ENCODE measurements at places on chromosomes 13 and 19.

GRCh38 chr13:60311527-60311926, 85.5 kb upstream of the TDRD3 start:
- no peak for DNase-seq

DNA sequence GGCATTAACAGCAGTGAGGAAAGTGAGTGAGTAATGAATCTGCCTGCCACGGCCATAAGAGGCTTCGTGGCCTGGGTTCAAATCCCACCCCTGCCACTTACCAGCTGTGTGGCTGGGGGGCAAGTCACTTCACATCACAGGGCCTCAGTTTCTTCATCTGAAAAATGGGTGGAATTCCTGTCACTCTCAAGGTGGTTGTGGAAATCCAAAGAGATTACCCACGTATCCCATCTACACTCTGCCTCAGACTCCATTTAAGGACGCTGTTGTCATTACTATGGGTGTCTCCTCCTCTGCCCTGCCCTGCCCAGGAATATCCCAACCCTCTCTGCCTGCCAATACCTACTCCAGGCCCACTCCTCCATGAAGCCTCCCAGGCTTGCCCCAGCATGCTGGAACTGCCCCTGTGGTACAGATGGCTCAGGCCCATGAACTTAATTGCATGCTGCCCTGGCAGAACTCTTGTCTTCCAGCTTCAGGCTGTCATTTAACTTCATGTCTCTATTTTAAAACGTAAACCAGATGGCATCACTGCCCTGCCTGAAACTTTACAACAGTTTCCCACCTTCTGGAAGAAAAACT, 3.1 kb downstream of the GIPC1 start:
- no peak for DNase-seq

GRCh38 chr13:104008541-104009435, 942.6 kb upstream of the SLC10A2 start:
- DNase-seq: no peak

- no peak for DNase-seq
Observed at GRCh38 chr13:74683411-74683810, 549.2 kb upstream of the KLF12 start.

GRCh38 chr13:71829547-71829946, 37.5 kb downstream of the DACH1 start:
- DNase-seq: peak; percentile 89

- no peak for DNase-seq
Observed at GRCh38 chr19:15159251-15159650, 41.5 kb downstream of the NOTCH3 start.

- no peak for DNase-seq
Observed at GRCh38 chr13:107043021-107043956, 475.4 kb upstream of the ARGLU1 start.

- DNase-seq: no peak
Observed at GRCh38 chr19:4043966-4044715, 22.6 kb downstream of the ZBTB7A start.

DNA sequence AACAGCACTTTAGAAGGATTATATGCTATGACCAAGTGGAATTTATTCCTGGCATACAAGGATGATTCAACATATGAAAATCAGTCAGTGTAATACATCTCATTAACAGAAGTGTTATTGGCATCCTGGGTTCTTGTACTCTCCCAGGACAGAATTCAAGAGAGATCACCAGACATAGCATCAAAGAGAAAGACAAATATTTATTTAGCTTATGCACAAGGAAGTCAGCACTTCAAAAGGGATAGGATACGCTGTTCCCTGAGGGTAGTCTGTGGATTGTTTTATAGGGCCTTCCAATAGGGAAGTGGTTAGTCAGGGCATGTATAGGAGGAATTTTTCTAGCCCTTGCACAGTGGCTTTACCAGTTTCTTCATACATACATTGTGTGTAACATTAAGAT, 1238.0 kb downstream of the PCDH17 start:
- peak; percentile 55 for DNase-seq

GRCh38 chr19:5394551-5395505, 54.2 kb upstream of the PTPRS start:
- peak; percentile 13 for DNase-seq

All from NCI-H69 (cell line).